ENCODE measurements at places on chromosomes 3 and 15.

DNA sequence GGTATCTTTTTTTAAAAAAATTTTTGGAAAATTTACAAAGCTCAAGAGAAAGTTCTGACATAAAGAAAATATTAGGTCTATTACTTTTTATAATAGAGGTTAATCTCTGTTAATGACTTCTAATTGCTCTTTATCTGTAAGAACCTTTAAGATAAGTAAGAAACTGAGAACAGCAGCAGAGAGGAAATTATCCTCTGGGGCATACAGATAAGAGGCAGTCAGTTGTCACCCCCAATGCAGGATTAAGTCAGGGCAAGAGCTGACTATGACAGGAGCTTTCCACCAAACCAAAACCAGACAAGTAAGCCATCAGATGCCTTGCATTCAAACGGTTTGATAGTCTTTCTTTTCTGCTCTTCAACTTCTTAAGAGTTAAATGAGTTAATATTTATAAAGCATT is 149.0 kb downstream of the GSK3B start:
- no peak for DNase-seq

DNA sequence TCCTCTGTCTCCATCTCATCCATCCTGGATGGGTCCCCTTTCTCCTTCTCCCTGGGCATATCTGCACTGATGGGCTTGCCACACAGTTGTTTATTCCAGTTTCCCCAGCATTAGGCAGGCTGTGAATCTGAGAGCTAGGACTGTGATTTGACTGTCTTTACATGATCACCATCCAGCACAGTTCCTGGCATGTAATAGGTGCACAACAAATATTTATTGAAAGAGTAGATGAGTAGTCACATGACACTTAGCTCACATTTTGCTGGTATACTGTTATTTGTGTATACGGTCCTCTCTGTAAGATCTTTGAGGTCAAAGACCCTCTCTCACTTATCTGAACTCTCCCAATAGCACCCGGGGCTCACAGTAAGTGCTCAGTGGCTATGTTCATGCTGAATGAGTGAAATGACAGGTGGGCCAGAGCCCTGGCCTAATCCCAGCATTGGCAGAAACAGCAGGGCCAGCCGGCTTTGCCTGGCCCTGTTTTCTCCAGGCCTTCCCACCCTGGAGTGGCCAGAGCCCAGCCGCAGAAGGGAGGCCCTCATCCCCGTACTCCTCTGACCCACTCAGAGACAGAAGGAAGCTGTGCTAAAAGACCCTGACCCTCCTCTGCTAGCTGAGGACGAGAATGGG is 16.2 kb upstream of the BAHD1 start:
- DNase-seq: no peak

DNA sequence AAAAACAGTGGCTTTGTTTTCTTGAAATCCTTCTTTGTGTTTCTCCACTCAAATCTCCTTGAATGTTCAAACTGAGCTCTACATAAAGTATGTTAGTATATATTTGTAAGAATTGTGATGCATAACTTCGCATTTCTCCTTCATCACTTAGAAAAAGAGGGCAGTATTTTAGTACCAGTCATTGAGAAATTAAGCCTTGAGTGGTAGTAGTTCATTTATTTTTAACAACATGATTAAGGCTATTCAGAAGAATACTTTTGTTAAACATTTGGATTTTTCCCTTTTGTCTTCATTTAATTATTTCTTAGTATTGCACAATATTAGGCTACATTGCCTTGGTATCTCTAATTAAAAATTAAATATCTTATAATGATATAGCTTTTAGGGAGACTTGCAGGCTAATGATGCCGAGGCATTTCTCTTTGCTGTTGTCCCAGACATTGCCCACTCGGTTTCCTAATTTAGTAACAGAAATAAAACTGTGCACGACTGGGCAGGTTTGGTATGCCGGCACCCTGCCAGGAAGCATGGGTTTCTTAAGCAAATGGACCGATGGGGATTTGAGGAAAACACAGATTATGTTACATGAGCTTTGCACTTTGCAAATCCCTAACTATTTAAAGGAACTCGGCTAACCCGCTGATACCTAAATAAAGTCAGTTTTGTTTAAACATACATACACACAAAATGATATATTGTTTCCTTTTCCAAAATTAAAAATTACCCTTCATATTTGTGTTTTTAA is 54.7 kb downstream of the LRRC28 start:
- DNase-seq: no peak

- no peak for DNase-seq
Observed at GRCh38 chr3:160851629-160852210, 95.7 kb downstream of the PPM1L start.

DNA sequence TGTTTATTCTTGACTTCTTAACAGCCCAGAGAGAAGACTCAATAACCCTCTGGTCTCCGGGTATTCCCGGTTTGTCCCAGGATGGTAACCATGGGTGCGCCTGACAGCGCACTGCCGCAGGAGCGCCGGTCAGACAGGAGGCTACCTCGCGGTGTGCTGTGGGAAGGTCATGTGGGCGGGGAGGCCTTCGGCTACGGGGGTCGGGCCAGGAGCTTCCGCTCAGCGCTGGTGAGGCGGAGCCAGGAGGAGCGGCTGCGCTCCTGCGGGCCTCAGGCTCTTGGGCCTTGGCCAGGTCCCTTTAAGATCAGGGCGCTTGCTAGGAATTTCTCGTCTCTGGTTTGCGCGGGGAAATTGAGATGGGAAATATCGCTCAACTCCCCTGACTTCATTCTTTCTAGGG is 182.3 kb upstream of the NDN start:
- no peak for DNase-seq

DNA sequence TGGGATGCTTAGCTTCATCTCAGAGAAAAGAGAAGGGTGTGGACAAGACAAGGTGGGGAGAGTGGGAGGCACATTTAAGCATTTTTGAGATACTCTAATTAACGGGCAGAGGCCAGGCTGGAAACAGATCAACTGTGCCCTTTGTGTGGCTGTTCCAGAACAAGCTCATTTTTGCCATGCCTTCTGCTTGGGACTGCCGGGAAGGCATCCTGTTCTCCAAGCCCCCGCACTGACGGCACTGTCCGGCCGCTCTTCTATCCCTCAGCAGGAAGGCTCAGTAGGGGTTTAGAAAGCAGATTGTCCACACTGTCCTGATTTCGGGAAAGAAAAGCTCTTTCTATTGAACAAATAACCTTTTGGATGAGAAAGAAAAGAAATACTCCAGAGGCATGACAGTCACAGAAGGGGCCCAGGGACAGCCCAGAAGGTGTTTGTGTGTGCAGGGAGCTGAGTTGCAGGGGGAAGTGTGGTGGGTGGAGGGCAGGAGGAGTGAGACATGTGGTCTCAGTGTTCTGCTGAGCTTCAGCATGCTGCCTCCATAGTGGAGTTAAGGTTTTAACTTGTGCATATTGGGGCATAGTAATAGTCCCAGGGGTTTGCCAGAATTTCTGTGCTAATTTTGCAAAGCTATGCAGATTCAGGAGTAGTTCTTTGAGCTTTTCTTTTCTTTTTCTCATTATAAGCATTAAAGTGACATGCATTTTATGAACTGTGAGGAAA is 27.3 kb downstream of the SV2B start:
- DNase-seq: no peak

- no peak for DNase-seq
Observed at GRCh38 chr15:57255751-57256341, 120.5 kb upstream of the CGNL1 start.

DNA sequence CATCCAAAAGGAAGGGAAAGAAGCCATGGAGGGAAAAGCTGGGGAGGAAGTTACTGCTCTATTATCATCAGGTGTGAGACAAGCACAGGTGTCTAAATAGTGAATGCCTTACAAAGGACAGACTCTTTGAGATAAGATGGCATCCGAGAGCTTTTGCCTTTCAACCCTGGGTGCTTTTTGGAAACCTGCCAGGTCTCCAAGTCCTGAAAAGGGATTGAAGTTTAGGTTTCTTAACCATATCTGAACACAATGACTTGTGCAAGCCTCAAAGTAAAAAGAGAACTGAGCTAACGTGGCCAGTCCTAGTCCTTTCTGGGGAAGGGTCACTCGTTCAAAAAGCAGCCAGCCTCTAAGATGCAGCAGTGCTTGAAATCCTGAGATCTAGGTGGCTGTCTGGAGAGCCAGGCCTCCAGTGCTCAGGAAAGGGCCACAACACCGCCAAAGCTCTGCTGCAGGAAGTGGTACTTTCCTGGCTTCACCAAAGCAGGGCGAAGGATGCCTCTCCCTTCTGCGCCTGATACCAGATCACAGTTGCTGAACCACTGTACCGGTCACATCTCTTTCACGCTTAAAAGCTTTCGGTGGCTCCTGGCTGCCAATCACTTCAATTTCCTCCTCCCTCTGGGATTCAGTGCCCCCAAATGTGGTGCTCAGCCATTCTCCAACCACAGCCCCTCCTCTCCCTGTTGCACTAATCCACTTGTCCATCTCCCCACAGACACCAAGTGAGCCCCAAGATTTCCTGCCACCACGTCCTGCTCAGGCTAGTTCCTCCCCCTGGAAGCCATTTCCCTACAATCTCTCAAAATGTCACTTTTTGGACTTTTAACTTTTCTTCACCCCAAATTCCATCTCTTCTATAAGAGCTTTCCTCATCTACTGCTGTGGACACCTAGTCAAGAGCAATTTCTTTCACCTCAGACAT is 104.1 kb upstream of the LPP start:
- peak; percentile 42 for DNase-seq

DNA sequence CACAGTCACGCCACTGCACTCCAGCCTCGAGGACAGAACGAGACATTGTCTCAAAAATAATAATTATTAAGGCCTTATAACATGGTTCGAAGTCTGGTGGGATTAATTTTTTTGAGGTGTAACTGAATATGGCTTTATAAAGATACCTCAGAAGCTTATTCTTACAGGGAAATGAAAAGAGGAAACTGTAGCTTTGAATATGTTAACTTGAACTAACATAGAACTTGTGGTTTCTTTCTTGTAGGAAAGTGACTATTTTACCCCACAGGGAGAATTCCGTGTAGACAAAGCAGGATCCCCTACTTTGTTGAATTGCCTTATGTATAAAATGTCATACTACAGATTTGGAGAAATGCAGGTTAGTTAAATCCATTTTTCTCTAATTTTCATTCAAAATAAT is 96.3 kb downstream of the STT3B start:
- DNase-seq: no peak

DNA sequence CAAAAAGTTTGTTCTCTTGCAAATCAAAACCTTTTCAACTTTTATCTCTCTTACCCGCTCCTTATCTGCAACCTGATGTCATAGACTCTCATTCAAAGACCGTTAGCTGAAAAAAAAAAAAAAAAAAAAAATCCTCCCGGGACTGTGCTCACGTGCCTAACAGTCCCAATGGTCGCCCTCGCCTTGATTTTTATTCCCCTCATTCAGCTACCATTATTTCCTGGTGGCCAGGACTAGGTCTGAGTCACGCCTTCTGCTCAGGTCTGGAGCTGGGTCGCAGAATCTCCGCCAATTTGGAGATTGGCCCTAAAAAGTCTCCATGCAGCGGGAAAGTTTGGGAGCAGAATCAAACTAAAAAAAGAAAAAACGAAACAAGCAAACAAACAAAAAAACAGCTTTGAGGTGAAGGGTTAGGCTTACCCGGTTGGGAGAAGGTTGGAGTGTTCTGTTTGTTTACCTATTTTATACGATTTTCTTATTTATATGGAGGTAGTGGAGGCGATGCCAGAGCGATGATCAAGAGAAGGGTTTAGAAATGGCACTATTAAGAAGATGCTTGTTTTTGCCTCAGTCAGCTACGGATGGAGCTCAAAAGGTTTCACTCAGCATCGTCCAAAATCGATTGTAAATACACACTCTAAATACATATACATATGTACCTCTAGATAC is 51.1 kb downstream of the ZIC4 start:
- DNase-seq: no peak

- DNase-seq: no peak
Observed at GRCh38 chr3:15083252-15083651, 15.7 kb downstream of the RBSN start.

- no peak for DNase-seq
Observed at GRCh38 chr3:15726881-15727280, 70.9 kb downstream of the ANKRD28 start.

DNA sequence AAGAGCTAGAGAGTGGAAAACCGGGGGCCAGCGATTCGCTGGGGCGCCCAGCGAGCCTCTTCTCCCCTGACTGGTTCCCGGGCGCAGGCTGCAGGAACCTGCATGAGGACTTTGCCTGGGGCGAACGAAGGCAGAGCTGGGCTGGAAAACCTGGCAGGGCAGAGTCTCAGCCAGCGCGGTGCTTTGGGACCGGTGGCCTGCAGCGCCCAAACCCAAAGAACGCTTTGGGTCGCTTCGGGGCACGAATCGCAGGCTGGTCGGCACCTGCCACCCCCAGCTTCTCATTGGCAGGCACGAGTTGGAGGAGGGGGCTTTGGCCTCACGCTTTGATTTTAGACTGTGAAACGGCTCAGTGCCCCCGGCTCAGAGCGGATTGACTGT is 3.0 kb downstream of the ONECUT1 start:
- no peak for DNase-seq

DNA sequence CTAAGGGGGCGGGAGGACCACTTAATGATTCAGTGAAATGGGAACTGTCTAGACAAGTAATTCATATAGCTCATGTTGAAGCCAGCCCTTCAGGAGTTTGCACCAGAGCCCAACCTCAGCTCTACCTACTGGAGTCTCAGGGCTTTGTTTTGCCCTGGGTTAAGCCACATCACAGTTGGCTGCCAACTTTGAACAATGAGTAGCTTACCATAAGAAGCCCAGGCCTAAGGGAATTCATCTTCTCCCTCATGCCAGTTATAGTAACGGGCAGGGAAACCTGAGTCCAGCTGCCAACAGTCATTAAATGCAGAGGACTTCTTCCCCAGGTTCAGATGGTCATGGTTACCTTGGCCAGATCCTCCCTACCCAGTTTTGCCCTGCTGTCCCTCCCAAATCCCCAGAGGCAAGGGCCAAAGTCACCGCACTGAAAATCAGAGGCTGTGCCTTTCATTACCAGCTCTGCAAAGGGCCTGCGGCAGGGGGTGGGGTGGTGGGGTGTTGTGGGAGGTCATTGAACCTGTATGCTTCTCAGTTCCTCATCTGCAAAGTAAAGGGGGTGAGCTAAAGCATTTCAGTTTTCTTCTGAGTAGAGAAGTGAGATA is 302.2 kb upstream of the NR2E3 start:
- DNase-seq: no peak

DNA sequence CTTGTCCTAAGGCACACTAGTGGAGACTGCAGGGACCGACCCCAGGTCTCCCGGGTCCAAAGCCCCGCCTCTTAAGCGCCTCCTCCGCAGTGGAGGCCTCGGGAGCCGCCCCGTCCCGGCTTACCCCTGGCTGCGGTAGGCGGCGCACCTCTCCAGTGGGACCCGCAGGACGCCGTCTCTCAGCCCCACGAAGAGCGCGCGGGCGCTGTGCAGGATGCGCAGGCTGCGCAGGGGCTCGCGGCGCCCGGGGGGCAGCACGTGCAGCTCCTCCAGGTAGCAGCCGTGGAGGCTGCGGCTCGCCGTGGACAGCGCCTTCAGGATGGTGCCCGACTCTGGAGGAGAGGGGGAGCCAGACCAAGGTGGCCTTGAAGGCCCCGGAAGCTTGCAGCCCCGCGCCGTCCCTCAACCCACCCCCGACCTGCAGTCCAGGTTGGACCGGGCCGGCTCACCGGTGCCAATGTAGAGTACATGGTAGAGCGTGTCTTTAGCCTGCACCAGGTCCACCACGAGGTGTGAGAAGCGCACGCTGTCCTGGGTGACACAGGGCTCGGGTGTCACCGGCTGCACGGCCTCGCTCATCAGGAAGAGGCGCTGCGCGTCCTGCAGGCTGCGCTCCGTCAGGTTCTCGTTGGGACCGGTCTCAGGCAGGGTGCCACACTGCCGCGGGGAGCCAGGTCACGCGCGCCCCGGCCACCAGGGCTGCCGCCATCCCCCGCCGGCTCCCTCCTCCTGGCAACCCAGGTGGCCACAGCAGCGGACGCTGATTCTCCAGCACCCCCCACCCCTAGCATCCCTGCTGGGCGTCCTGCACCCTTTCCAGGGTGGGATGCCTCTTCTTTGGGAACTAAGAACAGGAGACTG is 105.5 kb downstream of the SEMA5B start:
- DNase-seq: peak; percentile 9

Data from CD4-positive, alpha-beta T cell treated with Interleukin-21 for 1 hour (primary cell).